ENCODE measurements at places on chromosomes 6 and 20.

GRCh38 chr20:54843865-54844264, 368.5 kb downstream of the DOK5 start:
- no peak for DNase-seq

- DNase-seq: peak; percentile 95
Measured at GRCh38 chr6:117448732-117449485, 23.2 kb upstream of the ROS1 start.

DNA sequence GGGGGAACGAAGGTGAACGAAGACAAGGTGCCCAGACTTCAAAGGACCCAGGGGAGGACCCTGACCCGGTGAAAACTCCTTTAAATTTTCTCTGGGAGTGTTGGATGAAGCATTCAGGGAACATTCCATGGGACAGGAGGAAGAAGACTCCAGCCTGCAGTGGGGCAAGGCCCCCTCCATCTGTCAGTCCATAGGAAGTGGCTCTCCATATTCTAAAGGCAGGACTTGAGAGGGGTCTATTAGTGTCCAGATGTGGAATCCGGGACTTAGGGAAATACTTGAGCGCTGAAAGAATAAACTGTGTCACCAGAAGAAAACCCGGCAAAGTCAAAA, 3.2 kb upstream of the BPIFA2 start:
- DNase-seq: no peak

- no peak for DNase-seq
Measured at GRCh38 chr20:24979036-24979960, 13.3 kb downstream of the APMAP start.

GRCh38 chr6:137794516-137795201, 72.4 kb upstream of the TNFAIP3 start:
- DNase-seq: no peak

DNA sequence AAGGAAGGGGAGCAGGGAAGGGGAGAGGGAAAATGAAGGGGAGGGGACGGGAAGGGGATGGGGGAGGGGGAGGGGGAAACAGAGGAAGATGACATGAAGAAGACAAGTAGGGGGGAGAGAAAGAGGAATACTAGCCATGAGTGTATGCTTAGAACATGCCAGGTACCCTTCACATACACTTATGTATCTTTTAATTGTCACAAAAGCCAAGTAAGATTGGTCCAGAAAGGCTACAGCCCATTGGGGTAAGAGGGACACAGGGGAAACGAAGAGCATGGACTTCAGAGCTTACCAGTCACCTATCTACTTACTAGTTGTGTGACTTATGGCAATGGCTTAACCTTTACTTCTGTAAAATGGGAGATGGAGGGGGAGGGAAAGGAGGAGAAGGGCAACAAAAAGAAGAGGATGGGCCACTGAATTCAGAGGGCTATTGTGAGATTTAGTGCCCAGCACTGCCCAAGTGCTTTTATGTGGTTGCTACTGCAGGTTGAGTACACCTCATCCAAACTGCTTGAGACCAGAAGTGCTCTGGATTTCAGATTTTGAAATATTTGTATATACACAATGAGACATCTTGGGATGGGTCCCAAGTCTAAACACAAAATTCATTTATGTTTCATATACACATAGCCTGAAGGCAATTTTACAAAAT, 90.3 kb downstream of the ARHGAP18 start:
- DNase-seq: peak; percentile 28

GRCh38 chr20:63484236-63484635, 11.8 kb upstream of the KCNQ2 start:
- DNase-seq: no peak

DNA sequence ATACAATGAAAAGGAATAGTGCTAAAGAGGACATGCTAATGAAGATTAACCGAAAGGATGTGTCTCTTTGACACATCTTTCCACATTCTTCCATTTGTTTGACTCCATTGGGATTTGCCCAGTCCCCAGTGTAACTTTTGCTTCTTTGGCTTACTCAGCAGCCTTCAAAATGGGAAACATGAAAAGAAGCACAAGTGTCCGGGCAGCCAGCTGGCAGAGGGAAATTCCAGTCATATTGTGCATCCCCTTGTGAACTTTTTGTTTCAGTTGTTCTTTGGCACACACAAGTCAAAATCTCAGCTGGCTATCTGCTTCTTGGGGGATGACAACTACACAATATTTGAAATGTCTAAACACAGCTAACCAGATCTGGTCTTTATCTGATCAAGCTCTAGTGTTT, 157.4 kb downstream of the OGFRL1 start:
- no peak for DNase-seq

GRCh38 chr6:149464411-149464810, 20.4 kb downstream of the ZC3H12D start:
- no peak for DNase-seq

DNA sequence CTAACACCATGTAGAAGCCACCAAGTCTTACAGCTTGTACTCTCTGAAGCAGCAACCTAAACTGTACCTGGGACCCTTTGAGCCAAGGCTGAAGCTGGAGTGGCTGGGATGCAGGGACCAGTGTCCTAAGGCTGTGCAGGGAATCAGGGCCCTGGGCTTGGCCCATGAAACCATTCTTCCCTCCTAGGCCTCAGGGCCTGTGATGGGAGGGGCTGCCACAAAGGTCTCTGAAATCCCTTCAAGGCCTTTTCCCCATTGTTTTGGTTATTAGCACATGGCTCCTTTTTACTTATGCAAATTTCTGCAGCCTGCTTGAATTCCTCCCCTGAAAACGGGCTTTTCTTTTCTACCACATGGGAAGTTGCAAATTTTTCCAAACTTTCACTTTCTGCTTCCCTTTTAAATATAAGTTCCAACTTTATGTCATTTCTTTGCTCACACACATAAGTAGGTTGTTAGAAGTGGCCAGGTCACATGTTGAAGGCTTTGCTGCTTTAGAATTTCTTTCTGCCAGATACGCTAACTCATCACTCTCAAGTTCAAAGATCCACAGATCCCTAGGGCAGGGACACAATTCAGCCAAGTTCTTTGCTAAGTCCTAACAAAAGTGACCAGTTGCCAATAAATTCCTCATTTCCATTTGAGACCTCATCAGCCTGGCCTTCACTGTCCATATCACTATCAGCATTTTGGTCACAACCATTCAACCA, 28.2 kb upstream of the ATXN1 start:
- no peak for DNase-seq

DNA sequence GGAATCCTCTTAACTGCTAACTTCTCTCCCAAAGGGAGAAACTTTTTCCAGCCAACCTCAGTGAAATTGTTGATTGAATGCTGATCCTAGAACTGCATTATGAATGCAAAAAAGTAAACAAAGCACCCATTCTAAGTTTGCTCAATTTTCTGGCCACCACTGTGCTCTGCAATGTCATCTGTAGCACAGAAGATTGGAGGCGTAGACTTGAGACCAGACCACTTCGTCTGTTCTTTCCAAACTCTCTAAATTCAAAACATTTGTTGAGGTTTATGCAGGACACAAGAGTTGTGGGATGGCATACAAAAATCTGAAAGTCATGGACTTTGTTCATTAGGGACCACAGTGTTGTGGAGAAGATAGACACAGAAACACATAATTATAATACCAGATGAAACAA, 11.1 kb upstream of the TSPYL1 start:
- no peak for DNase-seq

DNA sequence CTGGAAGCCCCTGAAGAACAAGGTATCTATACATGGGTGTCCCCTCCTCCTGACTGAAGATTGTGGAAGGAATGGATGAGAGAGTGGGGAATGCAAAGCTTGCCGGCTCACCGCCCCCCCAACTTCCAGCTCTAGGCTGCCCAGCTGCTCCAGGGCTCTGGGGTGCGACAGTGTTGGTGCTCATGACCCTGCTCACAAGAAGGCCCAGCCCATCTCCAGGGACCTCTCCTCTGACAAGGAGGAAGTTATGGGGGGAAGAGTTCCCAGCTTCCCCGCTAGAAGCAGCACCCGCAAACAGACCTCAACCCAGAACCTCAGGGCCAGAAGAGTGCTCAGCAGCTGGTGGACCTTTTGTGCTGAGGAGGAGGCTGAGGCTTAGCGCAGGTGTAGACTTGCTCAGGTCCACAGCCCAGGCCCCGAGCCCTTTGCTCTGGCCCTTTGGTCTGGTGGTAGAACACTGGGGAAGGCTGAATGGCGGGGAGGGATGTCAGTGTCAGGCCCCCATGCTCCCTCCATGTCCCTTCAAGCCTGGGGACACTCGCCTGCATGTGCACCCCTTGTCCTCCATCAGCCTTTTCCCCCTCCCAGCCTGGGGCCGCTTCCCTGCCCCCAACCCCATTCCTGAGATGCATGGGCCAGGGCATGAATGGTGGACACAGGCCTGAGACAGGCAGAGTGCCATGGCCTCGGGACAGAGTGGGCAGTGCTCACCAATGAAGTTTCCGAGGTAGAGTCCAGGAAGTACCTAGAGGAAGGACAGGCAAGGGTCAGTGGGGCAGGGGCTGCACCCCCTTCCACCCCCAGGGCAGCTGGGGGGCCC, 1.3 kb downstream of the DUSP15 start:
- no peak for DNase-seq

DNA sequence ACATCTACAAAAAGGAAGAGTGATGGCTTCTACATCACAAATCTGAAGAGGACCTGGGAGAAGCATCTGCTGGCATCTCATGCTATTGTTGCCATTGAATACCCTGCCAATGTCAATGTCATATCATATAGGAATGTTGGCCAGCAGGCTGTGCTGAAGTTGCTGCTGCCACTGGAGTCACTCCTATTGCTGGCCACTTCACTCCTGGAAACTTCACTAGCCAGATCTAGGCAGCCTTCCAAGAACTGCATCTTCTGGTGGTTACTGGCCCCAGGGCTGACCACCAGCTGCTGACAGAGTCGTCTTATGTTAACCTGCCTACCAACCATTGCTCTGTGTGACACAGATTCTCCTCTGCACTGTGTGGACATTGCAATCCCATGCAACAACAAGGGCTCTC, 111.8 kb downstream of the PERP start:
- no peak for DNase-seq

DNA sequence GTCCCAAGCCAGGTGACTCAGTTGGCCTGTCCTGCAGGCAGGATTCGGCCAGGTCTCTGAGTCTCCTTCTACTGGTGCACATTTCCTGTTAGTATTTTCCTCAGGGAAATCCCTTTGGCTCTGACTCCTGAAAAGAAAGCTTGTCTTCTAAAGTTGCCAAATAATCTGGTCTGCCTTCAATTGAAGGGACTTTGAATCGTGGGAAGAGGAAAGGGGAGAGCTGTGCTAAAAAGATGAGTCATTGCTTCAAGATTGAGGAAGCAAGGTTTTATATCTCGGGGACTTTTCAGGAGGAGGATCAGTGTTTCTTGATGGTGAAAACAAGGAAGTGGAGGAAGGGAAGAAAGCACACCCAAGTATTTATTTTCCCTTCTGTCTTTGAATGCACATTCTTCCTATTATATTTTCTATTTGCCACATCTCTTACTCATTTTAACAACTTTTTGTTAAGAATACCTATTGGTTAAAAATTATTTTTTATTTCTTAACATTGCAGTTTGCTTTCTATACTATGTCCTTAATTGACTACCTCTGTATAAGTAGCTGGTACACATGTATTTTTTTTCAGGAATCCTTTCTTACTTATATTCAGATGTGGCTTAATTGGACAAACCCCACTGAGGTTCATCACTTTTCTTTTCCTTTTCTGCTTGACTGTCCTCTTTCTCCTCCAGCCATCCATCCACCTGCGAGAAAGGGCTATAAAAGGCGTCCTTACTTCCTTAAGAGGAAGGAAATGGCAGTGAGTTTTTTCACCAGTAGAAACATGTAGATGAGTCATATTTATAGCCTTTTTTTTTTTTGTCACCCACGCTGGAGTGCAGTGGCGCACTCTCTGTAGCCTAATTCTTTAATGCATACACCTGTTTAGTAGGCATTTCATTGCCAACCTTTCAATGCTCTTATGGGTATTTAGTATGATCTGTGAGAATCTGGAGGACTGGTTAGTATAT, 15.0 kb upstream of the IFNGR1 start:
- peak; percentile 74 for DNase-seq

- DNase-seq: no peak
Measured at GRCh38 chr6:130136798-130137197, 86.0 kb downstream of the SAMD3 start.

DNA sequence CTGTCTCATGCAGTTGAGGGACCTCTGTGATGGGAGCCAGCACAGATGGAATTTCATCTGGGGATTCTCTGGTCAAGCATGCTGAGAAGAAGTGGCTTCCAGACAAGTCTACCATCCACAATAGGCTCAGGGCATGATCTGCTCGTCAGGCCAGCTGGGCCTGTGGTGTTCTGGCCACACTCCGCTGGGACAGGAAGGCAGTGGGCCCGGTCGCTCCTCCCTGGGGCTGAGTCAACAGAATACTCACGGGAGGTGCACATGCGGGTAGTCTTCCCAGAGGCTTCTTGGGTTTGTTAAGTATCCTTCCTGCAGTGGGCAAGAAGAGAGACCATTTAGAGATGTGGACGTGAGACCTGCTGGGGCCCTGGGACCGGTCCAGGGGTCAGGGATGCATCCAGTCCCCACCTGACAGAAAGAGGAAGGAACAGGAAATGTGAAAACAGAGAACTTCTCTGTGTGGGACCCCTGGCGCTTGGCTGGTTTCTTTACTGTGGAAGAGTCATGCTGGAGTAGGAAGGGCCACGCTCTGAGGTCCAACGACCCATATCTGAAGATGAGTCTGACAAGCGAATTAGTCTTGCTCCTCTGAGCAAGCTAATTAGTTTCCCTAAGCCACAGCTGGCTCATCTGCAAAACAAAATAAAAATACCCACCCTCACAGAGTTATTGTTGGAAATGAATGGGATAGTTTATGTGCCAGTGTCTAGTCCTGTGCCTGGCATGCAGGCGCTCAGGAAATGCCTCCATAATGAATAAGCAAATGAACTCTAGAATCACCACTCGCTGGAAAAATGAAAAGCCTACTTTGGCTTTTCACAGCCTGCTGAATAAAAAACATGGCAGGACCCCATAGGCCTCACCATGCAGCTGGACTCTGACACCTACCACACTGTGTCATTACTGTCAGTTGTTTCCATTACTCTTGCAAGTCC, 67.3 kb downstream of the TRAM2 start:
- DNase-seq: peak; percentile 68

- DNase-seq: peak; percentile 80
Measured at GRCh38 chr6:105994118-105994590, 92.0 kb upstream of the PRDM1 start.

- DNase-seq: no peak
Measured at GRCh38 chr20:62227591-62227976, 7.5 kb upstream of the HRH3 start.

Data from ELR (cell line).